ENCODE measurements at places on chromosomes 13 and 19. TPM values are rescaled to one million over a fixed set of nuclear protein-coding genes. Genes with fewer than 3 reads are reported as not detected.
A peak's percentile ranks its signal among the peaks of the same experiment; 100 is the strongest.

- no peaks in the 10 kb centered on the region for H3K36me3 ChIP-seq
- H3K4me3 ChIP-seq: no peak overlapping the region
- no peak overlapping the region for H3K27ac ChIP-seq
- DNase-seq: no peak
These were observed 5.8 kb upstream of the KMT5C start for GRCh38 chr19:55333870-55334269.

DNA sequence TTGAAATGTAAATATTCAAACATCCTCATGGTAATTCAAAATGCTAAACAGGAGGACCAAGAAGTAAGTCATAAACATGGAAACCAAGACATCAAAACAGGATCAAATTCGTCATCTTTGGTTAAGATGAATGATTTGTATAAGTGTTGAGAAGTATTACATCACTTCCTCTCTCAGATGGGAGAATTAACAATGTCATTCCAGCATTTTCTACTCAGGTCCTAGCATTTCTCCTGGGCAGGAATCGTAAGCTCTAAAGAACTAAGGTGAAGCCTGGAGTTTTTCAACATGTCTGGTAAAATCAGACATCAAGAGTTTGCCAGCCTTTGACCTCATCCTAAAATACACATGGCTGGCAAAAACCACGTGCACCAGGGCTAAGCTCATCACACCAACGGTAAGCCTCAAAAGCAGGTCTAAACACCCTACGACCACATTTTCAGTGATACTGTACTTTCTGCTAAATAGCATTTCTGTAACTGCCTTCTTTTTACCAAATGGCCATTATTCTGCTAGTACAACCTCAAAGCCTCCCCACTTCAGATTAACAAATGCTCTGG is 24.8 kb downstream of the RANBP3 start:
- no peaks in the 10 kb centered on the region for H3K27me3 ChIP-seq
- no peaks in the 10 kb centered on the region for H3K36me3 ChIP-seq
- no peak overlapping the region for H3K4me3 ChIP-seq
- peaks cover 58% of the 10 kb centered on the region for H3K4me1 ChIP-seq

Gene FGF21
- total RNA-seq: not detected

GRCh38 chr19:917323-918151 is at the start of gene KISS1R:
Gene KISS1R (plus strand): TSS chr19:917333. CDS start chr19:917503, 170 bp downstream.
- DNase-seq: no peak
- H3K4me3 ChIP-seq: peak within 1 kb of the TSS; percentile 48

DNA sequence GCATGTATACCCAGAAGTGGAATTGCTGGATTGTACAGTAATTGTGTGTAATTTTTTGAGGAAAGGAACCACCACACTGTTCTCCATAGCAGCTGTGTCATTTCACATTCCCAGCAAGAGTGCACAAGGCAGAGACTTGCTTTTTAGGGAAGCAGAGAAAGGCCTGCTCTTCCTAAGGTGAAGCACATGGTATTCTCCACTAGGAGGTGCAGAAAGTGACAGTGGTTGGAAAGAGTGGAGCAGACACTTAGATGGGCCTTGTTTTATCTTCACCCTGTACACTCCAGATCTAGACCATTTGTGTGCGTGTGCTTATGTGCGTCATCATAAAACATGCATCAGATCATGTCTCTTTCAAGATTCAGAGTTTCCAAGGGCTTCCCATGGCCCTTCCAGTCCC is 35.0 kb downstream of the FAM124A start:
- no peak for DNase-seq
- H3K27ac ChIP-seq: no peak overlapping the region
- H3K36me3 ChIP-seq: no peaks in the 10 kb centered on the region
- H3K27me3 ChIP-seq: no peaks in the 10 kb centered on the region
- no peak overlapping the region for H3K4me3 ChIP-seq

DNA sequence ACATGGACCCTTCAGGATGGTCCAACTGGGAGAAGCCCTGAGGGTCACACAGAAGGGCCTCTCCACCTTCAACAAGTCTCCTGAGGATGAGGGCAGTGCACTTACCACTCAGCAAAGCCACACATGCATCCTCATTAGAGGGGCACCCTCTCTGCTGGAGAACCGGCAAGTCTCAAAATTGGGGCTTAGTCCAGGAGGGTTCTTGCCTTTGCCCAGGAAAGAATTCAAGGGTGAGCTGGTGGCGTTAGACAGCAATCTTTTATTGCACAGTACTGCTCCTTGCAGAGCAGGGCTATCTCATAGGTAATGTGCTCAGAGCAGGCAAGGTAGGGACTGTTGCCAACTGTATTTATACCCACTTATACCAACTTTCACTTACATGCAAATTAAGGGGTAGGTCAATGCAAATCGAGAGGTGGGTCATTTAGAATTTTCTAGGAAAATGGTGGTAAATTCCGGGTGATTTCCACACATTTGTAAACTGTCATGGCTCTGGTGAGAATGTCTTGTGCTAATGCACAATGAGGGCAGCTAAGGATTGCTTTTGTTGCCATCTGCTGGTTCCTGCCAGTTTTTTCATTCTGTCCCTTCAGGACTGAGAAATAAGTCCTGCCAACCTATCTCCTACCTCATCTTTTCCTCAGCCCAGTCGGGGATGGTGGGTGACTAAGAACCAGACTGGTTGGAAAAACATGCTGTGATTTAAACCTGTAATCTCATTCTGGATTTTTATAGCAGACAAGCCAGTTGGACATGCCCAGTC is 27.8 kb upstream of the IGSF23 start:
- H3K27me3 ChIP-seq: no peaks in the 10 kb centered on the region
- no peaks in the 10 kb centered on the region for H3K36me3 ChIP-seq
- H3K27ac ChIP-seq: no peak overlapping the region
- DNase-seq: no peak

- peaks cover 32% of the 10 kb centered on the region for H3K4me1 ChIP-seq
- H3K36me3 ChIP-seq: peaks cover 3% of the 10 kb centered on the region
- H3K27ac ChIP-seq: peak overlapping the region; percentile 98
- DNase-seq: no peak
These were observed 1.1 kb downstream of the LNX2 start for GRCh38 chr13:27619093-27619727.

DNA sequence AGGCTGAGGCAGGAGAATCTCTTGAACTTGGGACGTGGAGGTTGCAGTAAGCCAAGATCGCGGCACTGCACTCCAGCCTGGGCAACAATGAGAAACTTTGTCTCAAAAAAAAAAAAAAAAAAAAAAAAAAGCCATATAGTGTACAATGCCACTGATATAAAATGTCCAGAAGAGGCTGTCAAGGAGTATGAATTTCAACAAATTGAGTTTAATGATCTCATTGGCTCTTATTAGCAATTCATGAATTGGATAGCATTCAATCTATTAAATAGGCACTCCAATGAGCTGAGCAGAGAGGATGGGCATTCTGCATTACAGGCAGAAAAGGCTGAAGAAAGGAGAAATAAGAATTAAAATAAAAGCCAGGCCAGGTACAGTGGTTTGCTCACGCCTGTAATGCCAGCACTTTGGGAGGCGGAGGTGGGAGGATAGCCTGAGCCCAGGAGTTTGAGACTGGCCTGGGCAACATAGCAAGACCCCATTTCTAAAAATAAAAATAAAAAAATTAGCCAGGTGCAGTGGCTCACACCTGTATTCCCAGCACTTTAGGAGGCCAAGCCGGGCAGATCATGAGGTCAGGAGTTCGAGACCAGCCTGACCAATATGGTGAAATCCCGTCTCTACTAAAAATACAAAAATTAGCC is 757 bp upstream of the LMNB2 start:
- no peaks in the 10 kb centered on the region for H3K27me3 ChIP-seq
- peak overlapping the region; percentile 81 for H3K27ac ChIP-seq
- peaks cover 11% of the 10 kb centered on the region for H3K4me1 ChIP-seq
- DNase-seq: no peak
- H3K4me3 ChIP-seq: peak overlapping the region; percentile 55
- no peaks in the 10 kb centered on the region for H3K36me3 ChIP-seq

- no peak overlapping the region for H3K4me3 ChIP-seq
- H3K27ac ChIP-seq: no peak overlapping the region
- no peaks in the 10 kb centered on the region for H3K4me1 ChIP-seq
- H3K36me3 ChIP-seq: no peaks in the 10 kb centered on the region
- H3K27me3 ChIP-seq: no peaks in the 10 kb centered on the region
These were observed 207.9 kb upstream of the UFM1 start for GRCh38 chr13:38141792-38142191.

Gene TMEM38A
- total RNA-seq: 158 TPM

DNA sequence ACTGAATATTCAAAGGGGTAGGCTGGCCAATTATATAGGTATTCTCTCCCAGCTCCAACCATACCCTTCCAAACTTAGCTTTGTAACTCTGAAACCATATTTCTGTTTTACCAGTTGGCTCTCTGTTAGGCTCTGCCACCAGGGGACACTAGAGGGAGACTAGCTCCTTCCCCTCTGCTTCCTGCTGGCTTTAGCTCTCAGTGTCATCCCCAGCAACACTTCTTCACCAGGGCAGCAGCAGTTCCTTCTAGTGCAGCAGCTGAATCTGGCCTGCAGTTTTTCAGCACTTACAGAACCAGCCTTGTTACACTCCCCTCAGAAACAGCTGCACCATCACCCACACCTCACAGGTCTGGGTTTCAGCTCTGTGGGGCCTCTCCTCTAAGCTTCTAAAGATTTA is 51.0 kb upstream of the DOCK9 start:
- H3K4me3 ChIP-seq: no peak overlapping the region
- H3K36me3 ChIP-seq: no peaks in the 10 kb centered on the region
- H3K27ac ChIP-seq: no peak overlapping the region
- no peaks in the 10 kb centered on the region for H3K4me1 ChIP-seq

- peaks cover 3% of the 10 kb centered on the region for H3K36me3 ChIP-seq
- H3K4me3 ChIP-seq: no peak overlapping the region
- H3K4me1 ChIP-seq: peaks cover 29% of the 10 kb centered on the region
These were observed 21.8 kb downstream of the POLR1D start for GRCh38 chr13:27643334-27644132.

Gene CNN1
- total RNA-seq: 1.9 TPM

DNA sequence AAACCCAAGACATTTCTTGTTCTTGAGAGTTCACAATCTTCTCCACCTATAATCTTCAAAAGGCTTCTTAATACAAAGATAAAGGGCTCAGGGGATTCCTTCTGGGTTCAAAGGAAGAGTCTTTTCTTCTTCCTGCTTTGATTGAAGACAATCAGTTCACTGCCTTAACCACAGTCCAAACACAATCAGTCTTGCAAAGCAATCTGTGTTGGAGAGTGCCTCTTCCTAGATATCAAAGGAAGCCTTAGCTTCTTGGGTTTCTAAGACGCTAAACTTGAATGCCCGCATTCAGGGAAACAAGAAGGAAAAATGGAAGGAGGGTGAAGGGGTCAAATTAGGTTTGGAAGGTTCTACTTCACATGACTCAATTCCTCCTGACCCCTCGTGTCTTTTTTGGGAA is 27.2 kb downstream of the RANBP3 start:
- no peak for DNase-seq
- no peak overlapping the region for H3K4me3 ChIP-seq
- no peaks in the 10 kb centered on the region for H3K36me3 ChIP-seq
- H3K4me1 ChIP-seq: peaks cover 55% of the 10 kb centered on the region
- H3K27ac ChIP-seq: no peak overlapping the region
- H3K27me3 ChIP-seq: no peaks in the 10 kb centered on the region

- H3K27ac ChIP-seq: no peak overlapping the region
- peak; percentile 17 for DNase-seq
- H3K4me3 ChIP-seq: peak overlapping the region; percentile 39
- H3K27me3 ChIP-seq: peaks cover 8% of the 10 kb centered on the region
- H3K36me3 ChIP-seq: no peaks in the 10 kb centered on the region
These were observed 5.0 kb upstream of the ZNF765 start for GRCh38 chr19:53389978-53390377.
